Fibroblast of upper back skin (primary cell): ENCODE measurements at places on chromosomes 5 and 9.

- DNase-seq: no peak
Observed at GRCh38 chr5:1083823-1084605, 27.8 kb downstream of the SLC12A7 start.

DNA sequence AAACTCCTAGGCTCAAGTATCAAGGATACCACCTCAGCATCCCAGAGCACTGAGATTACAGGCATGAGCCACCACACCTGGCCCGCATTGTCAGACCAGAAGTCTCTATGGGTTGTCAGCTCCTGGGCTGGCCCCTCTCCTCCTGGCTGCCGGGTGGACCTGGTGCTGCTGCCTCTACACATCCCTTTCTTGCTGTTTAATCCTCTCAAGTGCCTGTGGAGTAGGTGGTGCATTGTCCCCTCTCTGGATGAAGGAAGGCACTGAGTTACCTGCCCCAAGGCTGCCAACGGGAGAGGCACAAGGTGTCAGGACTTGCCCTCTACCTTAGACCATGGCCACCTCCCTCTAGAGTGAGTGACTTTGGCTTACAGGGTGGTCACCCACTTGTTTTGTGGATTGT is 37.4 kb downstream of the PHF2 start:
- DNase-seq: no peak

GRCh38 chr9:20693068-20693467 is 9.0 kb downstream of the FOCAD start:
- DNase-seq: no peak

DNA sequence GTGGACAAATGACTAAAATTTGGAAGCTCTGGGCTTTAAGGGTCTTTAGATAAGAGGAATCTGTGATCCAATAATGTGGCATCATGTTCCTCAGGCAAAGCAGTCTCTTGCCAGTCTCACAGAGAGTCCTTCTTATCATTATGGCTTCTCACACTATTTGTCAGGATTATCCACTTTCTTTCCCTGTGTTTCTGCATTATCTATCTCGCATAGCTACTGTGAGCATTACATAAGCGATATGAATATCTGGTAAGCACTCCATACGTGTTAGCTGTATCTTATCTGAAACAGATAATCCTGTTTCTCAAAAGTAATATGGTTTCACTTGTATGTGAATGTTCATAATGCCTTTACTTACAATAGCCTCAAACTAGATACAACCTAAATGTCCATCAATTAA is 9.6 kb downstream of the MCC start:
- no peak for DNase-seq

GRCh38 chr9:85425153-85425611 is 316.6 kb downstream of the AGTPBP1 start:
- peak; percentile 37 for DNase-seq

- DNase-seq: no peak
Observed at GRCh38 chr5:108451269-108451668, 69.4 kb upstream of the FBXL17 start.

GRCh38 chr5:72067682-72068470 is 39.4 kb upstream of the MAP1B start:
- peak; percentile 97 for DNase-seq
